ENCODE measurements at places on chromosomes 2 and 18.

DNA sequence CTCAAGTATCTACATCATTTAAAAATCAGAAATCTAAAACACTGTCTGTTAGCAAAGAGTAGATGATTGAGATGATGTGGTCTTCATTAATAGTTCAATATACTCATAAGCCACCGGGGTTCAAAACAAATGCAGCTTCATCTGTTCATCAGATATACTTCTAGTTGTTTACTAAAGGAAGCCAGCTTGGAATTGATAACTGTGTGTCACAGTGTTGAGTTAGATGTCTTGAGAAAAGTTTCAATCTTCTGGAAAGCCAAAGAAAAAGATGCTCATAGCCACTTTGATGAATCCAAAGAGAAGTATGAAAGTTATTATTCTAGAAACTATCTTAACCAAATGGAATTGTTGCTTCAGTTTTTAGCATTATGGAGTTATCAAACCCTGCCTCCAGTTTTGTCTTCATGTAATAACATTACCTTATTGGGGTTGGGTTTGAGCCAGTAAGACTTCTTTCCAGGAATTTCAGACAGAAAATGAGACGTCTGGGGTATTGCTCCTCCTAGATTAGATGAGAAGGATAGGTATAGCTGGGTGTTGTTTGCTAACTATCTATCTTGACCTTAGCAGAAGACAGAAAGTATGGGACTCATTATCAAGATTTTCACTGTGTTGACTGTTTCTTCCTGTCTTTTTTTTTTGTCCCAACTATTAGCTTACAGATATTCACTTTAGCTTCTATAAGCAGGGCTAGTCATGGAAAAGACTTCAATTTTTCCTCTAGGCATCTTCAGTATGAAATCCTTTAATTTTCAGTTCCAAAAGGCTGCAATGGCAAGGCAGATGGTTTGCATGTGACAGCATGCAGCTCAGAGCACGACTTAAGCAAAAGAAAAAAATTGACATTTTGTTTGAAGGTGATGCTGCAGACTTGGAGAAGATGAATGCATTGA is 66.5 kb downstream of the LNPK start:
- no peak for DNase-seq

GRCh38 chr2:222424729-222425671 is 657 bp downstream of the SGPP2 start:
- DNase-seq = no peak

GRCh38 chr2:10524341-10524740 is 76.2 kb upstream of the ODC1 start:
- DNase-seq = no peak

DNA sequence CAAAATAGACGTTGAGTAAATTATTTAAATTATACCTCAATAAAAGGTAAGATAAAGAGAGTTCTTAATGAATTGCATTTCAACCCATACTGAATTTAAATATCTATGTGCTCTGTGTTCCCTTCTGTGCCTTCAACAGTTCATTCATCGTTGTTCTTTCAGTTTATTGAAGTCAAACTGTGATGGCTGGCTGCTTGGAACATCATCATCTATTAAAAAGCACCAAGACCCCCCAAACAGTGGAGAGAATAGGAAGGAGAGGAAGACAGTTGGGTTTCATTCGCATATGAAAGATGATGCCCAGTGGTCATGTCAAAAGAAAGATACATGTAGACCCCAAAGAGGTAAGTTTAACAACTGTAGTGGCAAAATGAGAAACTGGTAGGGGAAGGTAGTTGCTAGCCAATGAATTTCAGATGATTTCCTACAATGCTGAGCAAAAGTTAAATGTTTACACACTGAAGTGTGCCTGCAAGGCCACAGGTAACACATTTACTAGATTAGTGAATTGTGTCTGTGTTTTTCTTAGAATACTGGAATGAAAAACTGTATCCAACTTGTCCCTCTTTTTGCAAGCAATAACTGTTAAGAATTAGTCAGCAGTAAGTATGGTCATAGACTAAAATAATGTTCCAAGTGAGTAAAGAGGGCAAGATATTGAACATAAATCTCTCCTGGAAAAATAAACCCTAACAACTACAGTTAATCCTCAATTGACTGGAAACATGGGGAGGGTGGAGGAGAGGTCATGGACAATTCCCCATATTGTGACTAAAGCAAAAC is 331.3 kb downstream of the KIAA1328 start:
- no peak for DNase-seq
